ENCODE measurements at places on chromosomes 1 and 21. TPM values are rescaled to one million over a fixed set of nuclear protein-coding genes. Genes with fewer than 3 reads are reported as not detected.

DNA sequence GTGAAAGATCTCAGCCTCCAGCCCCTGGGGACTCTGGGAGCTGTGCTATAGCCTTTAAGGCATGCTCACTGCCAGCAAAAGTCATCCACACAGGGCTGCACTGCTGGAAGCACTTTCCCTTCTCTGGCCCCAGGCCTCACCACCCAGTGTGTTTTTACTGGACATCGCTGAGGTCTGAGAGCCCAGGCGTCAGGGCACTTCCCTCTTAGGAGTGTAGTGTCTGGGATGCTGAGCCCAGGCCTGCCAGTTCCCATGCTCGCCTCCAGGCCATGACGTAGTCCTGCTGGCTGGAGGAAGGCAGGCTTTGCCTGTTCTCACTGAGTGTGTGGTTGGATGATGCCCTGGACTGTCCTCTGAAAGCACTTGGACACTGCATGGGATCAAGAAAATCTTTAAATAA is 101.2 kb downstream of the GDAP2 start:
- DNase-seq: no peak
- no peak overlapping the region for H3K27ac ChIP-seq
- H3K4me1 ChIP-seq: peaks cover 23% of the 10 kb centered on the region
- H3K36me3 ChIP-seq: no peaks in the 10 kb centered on the region
- H3K4me3 ChIP-seq: no peak overlapping the region

GRCh38 chr1:67579623-67580394 is 105.2 kb upstream of the GADD45A start:
- no peak for DNase-seq
- no peaks in the 10 kb centered on the region for H3K27me3 ChIP-seq
- peaks cover 6% of the 10 kb centered on the region for H3K4me1 ChIP-seq
- no peak overlapping the region for H3K27ac ChIP-seq
- H3K4me3 ChIP-seq: no peak overlapping the region
- no peaks in the 10 kb centered on the region for H3K36me3 ChIP-seq

RASAL2 gene
- total RNA-seq: 37.1 TPM

DNA sequence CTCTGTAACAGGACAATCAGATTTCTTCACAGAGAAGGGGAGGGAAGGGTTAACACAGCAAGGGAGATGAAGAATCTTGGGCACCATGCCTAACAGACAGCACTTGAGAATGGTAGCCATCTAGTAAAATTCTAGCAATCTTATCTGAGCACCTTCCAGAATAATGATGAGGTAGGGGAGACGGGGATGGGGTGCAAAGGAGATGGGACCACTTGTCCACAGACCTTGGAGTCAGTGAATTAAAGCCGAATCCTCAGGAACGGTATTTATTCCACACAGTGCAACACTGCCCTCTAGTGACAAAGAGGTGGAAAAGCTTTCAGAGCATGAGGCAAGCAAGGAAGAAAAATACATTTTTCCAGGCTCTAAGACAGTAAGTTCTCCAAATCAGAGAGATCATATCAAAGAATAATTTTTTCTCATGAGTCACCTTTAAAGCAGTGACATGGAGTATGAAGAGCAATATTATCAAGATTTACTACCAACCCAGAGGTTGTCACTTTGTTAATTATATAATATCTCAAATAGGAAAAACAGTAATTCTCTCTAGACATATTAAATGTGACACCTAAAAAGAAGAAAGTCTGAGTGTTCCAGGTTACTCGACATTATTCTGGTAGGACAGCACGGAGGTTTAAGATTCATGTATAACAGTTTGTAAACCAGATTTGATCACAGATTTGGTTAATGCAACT is 43.3 kb upstream of the LPAR3 start:
- H3K27ac ChIP-seq: no peak overlapping the region
- no peaks in the 10 kb centered on the region for H3K27me3 ChIP-seq
- no peak overlapping the region for H3K4me3 ChIP-seq
- DNase-seq: no peak
- no peaks in the 10 kb centered on the region for H3K4me1 ChIP-seq
- no peaks in the 10 kb centered on the region for H3K36me3 ChIP-seq

ACKR1 gene
- total RNA-seq: 117 TPM

DNA sequence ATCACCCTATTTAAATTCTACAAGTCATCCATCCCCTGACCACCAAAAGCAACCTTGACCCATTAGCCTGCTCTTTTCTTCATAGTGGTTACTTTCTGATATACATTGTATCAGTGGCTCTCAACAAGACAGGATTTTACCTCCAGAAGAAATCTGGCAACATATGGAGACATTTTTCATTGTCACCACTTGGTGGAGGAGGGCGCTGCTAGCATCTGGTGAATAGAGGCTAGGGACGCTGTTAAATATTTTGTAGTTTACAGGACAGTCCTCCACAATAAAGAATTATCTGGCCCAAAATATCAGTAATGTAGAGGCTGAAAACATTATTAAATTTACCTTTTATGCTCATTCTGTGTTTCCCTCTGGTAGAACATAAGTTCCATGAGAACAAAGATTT is 6.1 kb downstream of the HSPA13 start:
- no peak overlapping the region for H3K27ac ChIP-seq
- no peaks in the 10 kb centered on the region for H3K27me3 ChIP-seq
- H3K36me3 ChIP-seq: peaks cover 57% of the 10 kb centered on the region
- peaks cover 19% of the 10 kb centered on the region for H3K4me1 ChIP-seq

DNA sequence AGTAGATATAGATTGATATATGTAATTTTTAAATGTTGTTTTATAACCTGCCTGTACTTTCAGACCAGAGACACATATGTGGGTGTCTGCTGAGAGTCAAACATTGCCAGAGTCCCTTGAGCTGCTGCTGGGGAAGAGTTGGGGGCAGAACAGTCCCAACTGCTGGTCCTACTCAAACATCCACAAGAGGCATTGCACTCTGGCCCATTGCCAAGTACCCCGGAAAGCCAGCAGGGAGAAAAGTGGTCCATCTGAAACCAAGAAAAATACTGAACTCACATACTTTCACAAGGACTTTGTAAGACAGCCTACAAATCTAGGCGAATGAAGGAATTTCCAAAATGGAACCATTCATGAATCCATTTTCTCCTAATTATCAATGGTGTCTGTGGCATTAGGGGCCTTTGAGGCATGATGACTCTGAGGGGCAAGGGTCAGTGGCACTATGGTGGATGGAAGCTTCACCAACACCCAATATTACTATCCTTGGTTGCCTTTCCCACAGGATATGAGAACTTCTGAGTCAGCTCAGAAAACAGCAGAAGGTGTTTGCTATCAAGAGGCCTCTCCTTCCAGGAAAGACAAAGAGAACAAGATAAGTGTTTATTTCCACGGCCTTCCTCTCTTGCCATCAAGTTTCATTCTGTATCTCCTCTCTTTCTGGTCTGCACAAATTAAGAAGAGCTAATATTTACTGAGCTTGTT is 7.3 kb upstream of the TBX15 start:
- H3K4me1 ChIP-seq: peaks cover 11% of the 10 kb centered on the region
- no peak for DNase-seq
- H3K36me3 ChIP-seq: no peaks in the 10 kb centered on the region
- H3K27me3 ChIP-seq: peaks cover 99% of the 10 kb centered on the region
- H3K4me3 ChIP-seq: no peak overlapping the region

DNA sequence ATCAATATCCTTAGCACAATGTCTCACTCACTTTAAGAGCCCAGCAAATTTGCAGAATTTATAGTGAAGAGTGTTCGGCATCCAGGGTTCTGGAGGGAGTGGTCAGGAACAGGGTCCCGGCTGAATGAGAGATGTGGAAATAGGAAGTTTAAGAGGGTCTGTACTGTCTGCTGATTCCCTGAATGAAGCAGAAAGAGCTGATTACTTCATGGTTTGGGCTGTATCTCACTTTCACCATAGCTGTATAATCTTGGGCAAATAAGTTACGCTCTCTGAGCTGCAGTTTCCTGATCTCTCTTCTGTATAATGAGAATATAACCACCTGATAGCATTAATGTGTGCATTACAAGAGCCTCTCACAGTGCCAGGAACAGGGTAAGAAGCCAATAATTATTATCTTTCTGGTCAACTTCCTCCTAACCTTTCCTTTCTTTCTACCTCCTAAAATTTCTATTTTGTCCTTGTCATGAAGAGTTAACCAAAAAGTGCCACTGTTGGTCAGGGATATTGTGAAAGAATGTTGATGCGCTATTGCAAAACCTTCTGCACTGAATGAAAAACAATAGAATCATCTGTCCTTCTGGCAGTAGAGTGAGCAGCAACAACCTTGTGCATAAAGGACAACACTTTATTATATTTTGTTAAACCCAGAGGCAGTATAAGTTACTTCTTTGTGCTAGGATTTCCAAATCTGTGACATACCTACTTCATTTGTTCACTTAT is 14.7 kb upstream of the PTGFR start:
- no peaks in the 10 kb centered on the region for H3K27me3 ChIP-seq
- H3K36me3 ChIP-seq: no peaks in the 10 kb centered on the region
- peak overlapping the region; percentile 30 for H3K27ac ChIP-seq
- DNase-seq: no peak

DNA sequence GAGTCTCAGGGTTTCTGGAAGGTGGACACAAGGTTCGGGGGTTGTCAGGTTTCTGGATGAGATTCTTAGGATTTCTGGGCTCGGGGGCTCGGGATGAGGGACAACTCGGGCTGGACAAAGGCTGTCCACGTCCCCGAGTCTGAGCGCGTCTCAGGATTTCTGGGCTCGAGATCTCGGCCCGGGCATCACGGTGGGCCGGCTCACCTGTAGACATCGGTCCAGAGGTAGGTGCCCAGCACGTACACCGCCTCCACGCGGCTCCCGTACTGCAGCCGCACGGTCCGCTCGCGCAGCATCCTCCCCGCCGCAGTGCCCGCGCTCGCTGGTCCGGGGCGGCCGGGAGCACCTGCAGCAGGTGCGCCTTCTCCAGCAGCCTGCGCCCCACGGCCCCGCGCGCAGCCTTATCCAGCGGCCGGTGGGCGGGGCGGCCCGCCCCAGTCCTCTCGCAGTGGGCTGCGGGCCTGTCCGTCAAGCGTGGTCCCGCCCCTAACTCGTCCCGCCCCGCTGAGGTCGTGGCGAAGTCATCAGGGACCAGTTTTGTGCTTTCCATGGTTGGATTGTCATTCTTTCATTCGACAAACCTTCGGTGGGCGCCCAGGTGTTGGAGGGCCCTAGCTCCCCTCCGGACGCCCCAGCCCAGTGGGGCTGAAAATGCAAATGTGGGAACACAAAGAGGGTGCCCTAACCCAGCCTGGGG is at the start of gene PADI2:
TSS of gene PADI2 (minus strand) at position 376 of the 697 bp plus-strand sequence. CDS start at position 296, 80 bp downstream.
- H3K4me3 ChIP-seq: peak within 1 kb of the TSS; percentile 42
- no peaks in the 10 kb centered on the region for H3K36me3 ChIP-seq
- H3K4me1 ChIP-seq: peaks cover 16% of the 10 kb centered on the region

DNA sequence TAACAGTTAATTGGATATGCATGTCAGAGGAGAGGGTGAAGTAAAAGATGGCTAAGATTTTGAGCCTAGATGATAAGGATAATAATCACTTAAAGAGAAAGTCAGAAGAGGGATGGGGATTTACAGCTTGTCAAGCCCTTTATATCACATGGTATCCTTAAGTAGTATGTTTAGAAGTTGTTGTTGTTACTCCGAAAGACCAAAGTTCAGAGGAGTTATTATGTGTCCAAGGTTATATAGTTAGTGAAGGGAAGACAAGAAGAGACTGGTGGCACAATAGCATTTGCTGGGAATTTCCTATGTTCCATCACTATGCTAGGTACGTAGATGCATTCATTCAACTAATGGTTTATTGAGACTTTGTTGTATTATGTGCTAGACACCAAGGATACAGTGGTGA is 30.8 kb upstream of the AGO1 start:
- DNase-seq: no peak
- no peak overlapping the region for H3K4me3 ChIP-seq
- H3K4me1 ChIP-seq: peaks cover 20% of the 10 kb centered on the region

- H3K4me1 ChIP-seq: peaks cover 19% of the 10 kb centered on the region
- no peak for DNase-seq
- H3K36me3 ChIP-seq: no peaks in the 10 kb centered on the region
- H3K4me3 ChIP-seq: peak overlapping the region; percentile 21
- H3K27ac ChIP-seq: peak overlapping the region; percentile 59
Observed at GRCh38 chr1:215005656-215006345, 76.7 kb upstream of the KCNK2 start.

LAPTM5 gene
- 13.7 TPM for total RNA-seq

DNA sequence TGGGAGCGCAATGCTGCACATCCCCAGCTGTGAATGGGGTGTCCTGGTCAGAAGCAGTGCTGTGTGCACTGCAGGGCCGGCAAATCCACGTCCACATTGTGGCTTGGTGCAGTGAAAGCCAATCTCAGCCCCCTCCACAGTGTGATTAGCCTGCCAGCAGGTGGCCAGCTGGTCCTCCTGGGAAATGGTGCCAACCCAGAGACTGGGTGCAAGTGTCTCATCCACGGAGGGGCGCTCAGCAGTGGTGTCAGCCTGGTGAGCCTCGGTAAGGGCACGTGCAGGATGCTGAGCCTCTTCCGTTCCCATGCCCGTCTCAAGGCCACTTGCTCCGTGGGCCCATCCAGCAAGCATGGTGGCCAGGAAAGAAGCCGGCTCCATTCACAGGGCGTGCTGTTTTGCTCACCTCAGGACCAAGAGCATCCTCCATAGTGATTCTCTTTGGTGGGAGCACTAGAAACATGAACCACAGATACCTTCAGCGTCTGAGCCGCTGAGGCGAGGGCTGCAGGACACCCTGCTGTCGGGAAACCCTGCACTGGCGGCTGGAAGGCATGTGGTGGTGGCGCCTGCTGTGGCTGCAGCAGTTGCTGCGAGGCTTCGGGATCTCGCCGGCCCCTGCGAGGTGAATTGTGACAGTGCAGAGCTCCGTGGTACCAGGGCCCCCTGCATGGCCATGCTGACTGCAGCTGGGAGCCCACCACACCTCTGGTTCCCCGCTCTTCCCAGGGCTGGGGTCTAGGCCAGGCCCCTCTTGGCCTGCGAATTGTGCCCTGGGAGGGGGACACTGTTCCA is 2.0 kb upstream of the SMYD3 start:
- no peaks in the 10 kb centered on the region for H3K36me3 ChIP-seq
- no peak overlapping the region for H3K27ac ChIP-seq
- H3K4me1 ChIP-seq: peaks cover 17% of the 10 kb centered on the region
- H3K27me3 ChIP-seq: no peaks in the 10 kb centered on the region

DNA sequence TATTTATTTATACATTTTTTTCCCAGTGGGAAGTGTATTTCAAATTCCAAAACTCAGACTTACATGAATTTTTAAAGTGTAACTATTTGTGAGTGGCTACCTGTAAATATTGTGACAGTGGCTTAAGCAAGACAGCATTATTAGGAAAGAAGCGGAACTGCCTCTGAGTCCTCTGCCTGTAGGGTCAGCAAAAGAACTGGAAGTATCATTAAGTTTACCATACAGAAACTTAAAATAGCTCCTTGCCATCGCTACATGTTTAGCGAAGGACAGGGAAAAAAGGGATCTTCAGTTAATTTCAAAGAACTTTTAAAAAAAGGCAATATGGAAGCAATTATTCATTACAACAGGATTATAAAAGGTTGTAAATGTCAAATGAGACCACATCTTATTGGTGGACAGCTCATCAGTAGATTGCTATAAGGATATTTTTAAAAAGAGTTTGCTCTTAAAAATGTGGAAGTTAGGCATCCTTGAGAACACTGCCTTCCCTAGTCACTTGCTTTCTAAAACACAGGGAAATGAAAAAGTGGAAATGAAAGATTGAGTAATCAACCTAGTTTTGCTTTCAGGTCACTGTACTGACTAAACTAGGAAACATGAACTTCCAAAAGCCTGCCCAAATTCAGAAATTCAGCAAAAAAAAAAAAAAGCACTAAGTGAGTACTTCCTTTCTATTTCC is 39.2 kb downstream of the NSL1 start:
- H3K4me1 ChIP-seq: peaks cover 21% of the 10 kb centered on the region
- DNase-seq: no peak
- no peak overlapping the region for H3K27ac ChIP-seq
- H3K36me3 ChIP-seq: no peaks in the 10 kb centered on the region
- peak overlapping the region; percentile 21 for H3K4me3 ChIP-seq
